ENCODE measurements at places on chromosomes 2 and 18.
A peak's percentile ranks its signal among the peaks of the same experiment; 100 is the strongest.

GRCh38 chr2:101287303-101287702, 21.2 kb downstream of the RNF149 start:
- no peak for DNase-seq

- no peak for DNase-seq
These were observed 120.0 kb downstream of the GALR1 start for GRCh38 chr18:77369644-77370043.

GRCh38 chr2:69992310-69993047, 31.0 kb upstream of the ASPRV1 start:
- DNase-seq, result no peak

DNA sequence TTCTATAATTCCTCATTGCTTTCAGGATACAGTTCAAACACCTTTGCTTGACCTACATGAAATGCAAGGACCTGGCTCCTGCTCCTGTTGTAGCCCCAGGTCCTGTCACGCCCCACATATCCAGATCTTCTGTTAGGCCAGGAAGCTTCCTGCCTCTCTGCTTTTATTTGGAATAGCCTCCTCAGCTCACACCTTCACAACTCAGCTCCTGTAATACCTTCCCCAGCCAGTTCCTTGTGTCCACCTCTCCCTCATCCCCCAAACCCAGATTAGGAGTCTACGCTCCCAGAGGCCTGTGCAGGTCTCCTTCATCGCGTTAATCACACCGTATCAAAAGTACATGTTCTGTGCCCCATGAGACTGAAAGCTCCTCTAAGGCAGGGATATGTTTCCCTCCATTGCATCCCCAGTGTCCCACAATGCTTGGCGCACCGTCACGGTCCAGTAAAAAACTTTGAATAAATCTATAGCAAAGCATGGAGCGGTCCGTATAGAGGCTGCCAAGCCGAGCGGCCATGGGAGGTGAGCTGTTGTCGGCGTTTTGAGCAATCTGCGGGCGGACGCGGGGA, 371 bp downstream of the MDH1B start:
- DNase-seq, result no peak

DNA sequence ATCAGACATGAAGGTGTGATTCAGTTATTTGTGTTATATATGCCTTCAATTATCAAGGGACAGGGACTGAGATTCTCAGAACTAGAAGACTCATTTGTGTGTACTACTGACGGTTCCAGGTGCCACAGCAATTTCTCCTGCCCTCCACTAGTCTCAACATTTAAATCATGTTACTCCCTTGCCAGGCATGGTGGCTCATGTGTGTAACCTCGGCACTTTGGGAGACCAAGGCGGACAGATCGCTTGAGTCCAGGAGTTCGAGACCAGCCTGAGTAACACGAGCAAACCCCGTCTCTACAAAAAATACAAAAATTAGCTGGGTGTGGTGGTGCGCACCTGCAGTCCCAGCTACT, 1.1 kb downstream of the CNDP2 start:
- no peak for DNase-seq

DNA sequence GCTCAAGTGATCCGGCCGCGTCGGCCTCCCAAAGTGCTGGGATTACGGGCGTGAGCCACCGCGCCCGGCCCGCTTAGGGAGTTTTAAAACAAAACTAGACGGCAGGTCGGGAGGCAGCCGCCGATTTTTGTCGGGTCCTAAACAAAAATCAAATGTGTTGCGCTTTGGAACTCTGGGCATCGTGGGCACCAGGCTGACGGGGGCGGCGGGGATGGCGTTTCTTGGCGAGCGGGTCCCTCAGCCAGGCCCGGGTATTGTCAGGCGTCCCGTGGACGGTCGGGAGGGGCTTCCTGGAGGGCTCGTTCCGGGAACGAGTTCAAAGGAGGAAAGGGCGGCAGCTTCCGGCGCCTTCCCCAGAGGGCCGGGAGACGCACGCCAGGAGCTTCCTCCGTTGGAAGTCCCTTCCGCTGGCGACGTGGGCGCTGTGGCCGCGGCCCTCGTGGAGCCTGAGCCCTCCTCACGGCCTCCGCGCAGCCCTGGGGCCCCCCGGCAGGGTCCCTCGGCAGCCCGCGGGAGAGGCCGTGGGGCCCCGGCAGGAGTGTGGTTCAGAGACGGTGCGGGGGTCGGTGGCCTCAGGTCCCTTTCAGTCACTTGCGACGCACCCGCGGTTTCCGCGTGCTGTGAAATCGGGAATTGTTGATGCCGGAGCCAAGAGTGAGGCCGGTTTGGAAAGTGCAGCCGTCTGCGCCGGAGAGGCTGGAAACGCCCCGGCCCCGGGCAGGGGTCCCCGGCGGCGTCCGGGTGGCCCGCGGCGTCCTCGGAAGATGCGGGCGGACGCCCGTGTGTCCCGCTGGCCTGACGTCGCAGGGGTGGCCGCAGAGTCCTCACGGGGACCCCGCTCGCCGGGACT, 59.3 kb downstream of the EMILIN2 start:
- peak; percentile 66 for DNase-seq

DNA sequence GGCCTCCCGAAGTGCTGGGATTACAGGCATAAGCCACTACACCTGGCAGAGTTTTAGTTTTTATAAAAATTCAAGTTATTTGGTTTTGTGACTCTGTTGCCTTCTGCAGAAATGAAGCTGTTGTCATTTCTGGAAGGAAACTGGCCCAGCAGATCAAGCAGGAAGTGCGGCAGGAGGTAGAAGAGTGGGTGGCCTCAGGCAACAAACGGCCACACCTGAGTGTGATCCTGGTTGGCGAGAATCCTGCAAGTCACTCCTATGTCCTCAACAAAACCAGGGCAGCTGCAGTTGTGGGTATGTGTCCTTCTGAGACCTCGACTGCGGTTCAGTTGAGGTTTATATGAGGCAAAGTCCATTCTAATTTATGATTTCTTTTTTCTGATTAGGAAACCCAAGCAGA, 7.2 kb downstream of the MTHFD2 start:
- peak; percentile 52 for DNase-seq

DNA sequence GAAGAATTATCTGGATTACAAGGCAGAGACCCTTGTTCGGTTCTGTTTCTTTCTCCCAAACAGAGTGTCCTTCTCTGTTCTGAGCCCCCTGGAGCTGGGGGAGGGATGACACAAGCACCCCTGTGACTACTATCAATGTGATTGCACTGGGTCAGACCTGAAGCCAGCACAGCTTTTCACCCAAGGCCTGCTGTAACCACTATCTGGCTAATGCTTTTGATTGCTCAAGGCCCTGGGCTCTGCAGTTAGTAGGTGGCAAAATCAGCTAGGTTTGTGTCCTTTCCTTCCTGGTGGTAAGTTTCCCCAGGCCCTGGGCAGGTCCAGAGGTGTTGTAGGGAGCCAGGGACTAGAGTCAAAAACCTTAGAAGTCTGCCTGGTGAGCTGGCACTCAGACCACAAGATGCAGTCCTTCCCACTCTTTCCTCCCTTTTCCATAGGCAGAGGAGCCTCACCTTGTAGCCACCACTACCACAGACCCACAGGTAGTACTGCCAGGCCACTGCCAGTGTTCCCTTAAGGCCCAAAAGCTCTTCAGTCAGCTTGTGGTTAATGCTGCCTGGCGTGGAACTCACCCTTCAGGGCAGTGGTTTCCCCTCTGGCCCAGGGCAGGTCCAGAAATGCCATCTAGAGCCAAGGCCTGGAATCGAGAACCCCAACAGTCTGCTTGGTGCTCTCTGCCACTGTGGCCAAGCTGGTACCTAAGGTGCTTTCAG, 83.0 kb downstream of the FAM117B start:
- no peak for DNase-seq

DNA sequence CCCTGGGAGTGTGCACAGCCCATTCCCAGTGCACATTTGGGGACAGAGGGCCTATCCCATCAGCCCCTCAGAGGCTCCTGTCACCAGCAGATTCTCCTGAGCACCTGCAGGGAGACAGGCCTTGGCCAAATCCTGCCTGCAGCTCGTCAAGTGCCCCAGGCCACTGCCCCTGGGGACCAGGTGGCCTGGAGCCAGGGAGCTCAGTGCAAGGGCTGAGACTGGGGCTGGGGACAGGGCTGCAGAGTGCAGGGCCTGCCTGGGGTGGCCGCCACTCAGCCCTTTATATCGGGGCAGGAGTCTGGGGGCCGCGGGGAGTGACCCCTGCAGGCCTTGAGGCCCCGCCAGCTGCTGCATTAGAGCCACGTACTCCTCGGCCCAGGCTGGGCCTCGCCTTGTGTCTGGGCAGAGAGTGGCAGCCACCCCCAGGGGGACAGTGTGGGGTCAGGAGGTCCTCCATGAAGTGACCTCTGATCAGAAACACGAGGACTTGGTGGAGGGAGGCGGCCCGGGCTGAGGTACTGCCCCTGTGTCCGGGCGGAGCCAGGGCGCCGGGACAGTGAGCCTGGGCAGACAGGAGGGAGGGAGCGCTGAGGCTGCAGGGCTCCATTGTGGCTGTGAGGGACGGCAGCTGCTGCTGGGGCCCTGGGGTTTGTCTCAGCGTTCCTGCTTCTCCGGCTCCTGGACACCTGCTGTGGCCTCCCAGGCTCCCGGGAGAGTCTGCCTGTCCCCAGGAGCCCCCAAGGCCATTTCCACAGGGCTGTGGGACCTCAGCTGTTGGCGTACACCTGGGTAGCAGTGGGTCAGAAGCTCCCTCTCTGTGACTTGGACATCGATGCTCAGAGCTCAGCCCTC, 24.2 kb downstream of the GPC1 start:
- DNase-seq, result no peak

GRCh38 chr2:241764275-241765241, 12.1 kb upstream of the GAL3ST2 start:
- DNase-seq, result no peak

- peak; percentile 77 for DNase-seq
These were observed 6.3 kb downstream of the ANKRD53 start for GRCh38 chr2:70984576-70985282.

GRCh38 chr2:227347117-227347516, 22.1 kb downstream of the MFF start:
- DNase-seq, result no peak

GRCh38 chr2:112154246-112155117, 16.3 kb downstream of the FBLN7 start:
- DNase-seq, result peak; percentile 31

DNA sequence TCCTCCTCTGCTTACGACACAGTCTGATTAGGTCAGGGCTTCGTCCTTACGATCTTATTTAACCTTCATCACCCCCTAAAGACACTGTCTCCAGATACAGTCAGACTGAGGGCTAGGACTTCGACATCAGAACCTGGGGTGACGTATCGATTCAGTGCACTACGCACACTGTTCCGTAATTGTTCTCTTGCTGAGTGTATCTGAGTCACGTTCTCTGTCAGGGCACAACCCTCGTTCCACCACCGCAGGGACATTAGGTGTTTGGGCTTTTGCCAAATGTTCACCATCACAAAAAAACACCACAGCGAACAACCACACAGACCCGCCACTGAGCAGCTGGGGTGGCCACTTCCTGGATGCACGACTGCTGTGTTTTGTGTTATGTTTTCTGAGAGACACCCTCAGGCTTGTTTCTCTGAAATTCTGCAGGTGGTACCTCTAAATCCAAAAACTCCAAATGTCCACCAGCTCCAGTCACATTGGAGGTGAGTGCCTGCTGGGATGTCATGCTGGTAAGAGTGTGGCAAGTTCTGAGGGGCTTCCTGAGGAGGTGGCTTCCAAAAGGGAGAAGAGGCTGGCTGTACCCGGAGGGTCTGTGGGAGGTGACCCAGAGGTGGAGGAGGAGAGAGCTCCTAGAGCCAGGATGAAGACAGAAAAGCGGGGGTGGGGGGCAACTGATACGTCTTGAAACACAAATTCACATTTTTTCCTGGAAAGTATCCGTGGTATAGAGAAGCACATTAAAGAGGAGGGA, 66.6 kb downstream of the ADNP2 start:
- DNase-seq, result peak; percentile 81

GRCh38 chr2:48343571-48344440, 186.1 kb upstream of the STON1 start:
- peak; percentile 75 for DNase-seq

- no peak for DNase-seq
These were observed 38.1 kb upstream of the TGIF1 start for GRCh38 chr18:3411854-3412268.

DNA sequence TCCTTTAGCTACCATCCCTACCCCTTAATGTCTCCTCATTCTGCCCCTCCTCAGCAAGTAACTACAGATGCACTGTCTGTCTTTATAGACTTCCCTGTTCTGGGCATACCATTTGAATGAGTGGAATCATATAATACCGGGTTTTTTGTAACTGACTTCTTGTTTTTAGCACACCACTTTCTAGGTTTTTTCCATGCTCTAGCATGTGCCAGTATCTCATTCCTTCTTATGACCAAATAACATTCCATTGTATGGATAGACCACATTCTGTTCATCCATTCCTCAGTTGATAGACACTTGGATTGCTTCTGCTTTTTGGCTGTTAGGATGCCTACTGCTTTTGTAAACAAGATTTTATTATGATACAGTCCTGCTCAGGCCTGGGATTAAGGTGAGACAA, 154.7 kb downstream of the TSN start:
- DNase-seq, result no peak

GRCh38 chr2:207505728-207506127, 24.0 kb upstream of the CREB1 start:
- DNase-seq, result peak; percentile 26

DNA sequence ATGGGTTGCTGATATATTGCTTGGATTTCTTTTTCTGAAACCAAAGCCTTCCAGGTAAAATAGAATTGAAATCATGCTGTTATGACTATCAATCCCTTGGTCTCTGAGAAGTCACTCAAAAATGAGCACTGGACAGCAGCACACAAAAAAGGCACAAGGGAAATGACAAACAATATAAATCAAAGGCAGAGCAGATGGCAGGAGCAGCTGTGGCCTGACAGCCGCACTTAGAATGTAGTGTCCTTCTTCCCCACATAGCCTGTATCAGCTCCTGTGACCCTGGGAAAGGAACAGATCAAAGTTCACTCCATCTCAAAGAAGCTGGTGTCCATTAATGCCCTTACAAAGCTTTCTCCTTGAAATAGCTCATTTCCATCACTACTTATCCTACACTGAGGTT, 326.7 kb downstream of the SUCLG1 start:
- no peak for DNase-seq

DNA sequence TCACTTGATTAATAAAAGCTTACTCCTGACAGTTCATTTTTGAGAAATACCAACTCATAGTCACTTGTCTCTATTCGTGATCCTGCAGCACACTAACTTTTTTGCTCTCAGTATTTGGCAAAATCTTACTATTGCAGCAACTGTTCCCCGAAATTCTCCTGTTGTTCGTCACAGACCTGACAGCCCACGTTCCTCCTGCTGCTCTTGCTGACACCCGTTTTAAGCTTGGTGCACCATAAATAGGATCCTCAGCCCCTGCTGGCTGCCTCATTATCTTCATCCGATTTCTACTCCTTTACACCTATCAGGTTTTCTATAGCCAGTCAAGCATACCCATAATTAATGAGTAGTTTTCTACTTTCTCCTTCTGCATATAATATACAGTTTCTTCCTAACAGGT, 368.8 kb downstream of the PLCL1 start:
- DNase-seq, result no peak

- DNase-seq, result no peak
These were observed 487.6 kb downstream of the METTL4 start for GRCh38 chr18:2083691-2084090.

Data from CD4-positive, alpha-beta T cell treated with Interferon alpha-2 for 1 hour (primary cell).